Head of caudate nucleus (tissue), 42 donors: ENCODE measurements at places on chromosomes 5 and 9.
A peak's percentile ranks its signal among the peaks of the same experiment; 100 is the strongest.

- no peak for DNase-seq
These were observed 184.0 kb downstream of the SYK start for GRCh38 chr9:90985631-90986030.

DNA sequence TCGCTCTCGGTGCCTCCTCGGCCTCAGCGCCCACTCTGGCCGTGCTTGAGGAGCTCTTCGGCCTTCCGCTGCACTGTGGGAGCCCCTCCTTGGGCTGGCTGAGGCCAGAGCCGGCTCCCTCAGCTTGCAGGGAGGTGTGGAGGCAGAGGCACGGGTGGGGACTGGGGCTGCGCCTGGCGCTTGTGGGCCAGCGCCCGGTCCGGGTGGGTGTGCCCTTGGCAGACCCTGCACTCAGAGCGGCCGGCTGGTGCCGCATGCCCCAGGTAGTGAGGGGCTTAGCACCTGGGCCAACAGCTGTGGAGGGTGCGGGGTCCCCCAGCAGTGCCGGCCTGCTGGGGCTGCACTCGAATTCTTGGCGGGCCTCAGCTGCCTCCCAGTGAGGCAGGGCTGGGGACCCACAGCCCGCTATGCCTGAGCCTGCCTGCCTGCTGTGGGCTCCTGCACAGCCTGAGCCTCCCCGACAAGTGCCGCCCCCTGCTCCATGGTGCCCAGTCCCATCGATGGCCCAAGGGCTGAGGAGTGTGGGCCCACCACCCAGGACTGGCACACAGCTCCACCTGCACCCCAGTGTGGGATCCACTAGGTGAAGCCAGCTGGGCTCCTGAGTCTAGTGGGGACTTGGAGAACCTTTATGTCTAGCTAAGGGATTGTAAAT lies 2085.2 kb upstream of the ACO1 start:
- DNase-seq: no peak

DNA sequence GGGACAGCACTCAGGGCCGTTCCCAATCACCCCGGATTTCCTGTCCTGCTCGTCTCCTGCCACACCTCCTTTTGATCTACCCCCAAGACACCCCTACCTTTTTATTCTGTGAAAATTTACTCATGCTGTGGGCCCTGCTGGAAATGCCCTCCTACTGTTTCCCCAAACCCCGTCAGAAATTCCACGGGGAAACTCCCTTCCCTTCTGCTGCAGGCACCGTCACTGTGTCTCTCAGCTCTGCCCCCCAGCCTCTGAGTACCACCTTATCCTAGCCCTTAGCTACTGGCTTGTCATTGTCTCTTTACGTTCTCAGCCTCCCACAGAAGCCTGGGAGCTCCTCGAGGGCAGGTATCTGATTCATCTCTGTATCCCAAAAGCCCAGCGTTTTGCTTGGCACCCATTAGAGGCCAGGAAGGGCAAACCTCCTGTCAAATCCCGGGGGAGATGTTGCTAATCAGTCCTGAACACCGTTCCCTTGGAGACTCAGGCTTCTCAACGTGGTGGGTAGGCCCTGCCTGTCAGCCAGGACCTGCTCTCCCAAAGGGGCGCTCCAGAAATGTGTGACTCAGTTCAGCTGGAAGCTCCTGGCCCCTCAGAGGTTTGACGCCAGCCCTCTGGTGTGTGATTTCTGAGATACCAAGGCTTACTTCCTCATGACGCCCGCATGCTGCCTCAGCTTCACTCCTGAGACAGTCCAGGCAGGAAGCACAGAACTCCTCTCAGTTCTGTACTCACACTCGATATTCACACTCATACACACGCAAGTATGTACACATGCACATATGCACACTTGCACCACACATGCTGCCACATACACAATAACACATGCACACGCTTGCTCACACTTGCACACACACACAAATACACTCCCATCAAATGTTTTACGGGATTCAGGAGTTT lies 50.7 kb upstream of the GRHPR start:
- DNase-seq: no peak

DNA sequence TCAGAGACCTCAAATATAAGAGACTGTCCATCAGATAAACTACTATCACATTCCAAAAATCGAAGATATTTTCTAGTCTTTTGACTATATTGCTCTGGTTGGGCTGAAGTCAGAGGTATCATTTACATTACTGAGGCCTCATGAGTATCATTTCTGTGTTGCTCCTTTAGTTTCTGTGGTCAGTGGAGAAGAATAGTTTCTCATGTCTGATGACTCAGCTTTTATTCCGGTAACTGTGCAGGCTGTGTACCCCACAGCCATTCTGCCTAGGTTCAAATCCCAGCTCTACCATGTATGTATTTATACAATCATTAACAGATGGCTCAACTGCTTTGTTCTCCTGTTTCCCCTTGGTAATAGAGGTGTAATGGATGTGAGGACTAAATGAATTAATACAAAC lies 179.3 kb downstream of the ALDH1A1 start:
- DNase-seq: no peak

GRCh38 chr9:128999581-129000206 lies 28.4 kb downstream of the SH3GLB2 start:
- DNase-seq: peak; percentile 25

GRCh38 chr5:132669966-132670882 lies 3.6 kb upstream of the IL4 start:
- no peak for DNase-seq

- DNase-seq: no peak
These were observed 52.1 kb downstream of the GDNF start for GRCh38 chr5:37787742-37788141.
